Central memory CD8-positive, alpha-beta T cell (primary cell): ENCODE measurements at places on chromosomes 7 and 10.
A peak's percentile ranks its signal among the peaks of the same experiment; 100 is the strongest.

DNA sequence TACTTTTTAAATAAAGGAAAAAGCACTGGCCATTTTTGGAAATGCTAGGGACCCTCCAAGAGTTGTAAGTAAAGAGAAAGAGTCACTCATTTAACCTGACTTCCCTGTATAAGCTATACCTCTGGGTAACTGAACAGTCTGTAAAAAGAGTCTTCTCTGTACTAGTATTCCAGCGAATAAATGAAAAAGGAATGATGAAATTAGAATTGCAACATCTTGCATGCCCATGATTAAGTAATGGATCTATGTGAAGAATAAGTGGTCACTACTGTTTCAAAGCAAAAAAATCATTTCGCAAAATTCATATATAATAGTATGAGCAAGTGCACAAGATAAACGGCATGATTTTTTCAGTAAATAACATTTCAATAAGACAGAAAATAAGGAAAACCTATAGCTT, 116.8 kb downstream of the ZFAND4 start:
- DNase-seq: no peak

DNA sequence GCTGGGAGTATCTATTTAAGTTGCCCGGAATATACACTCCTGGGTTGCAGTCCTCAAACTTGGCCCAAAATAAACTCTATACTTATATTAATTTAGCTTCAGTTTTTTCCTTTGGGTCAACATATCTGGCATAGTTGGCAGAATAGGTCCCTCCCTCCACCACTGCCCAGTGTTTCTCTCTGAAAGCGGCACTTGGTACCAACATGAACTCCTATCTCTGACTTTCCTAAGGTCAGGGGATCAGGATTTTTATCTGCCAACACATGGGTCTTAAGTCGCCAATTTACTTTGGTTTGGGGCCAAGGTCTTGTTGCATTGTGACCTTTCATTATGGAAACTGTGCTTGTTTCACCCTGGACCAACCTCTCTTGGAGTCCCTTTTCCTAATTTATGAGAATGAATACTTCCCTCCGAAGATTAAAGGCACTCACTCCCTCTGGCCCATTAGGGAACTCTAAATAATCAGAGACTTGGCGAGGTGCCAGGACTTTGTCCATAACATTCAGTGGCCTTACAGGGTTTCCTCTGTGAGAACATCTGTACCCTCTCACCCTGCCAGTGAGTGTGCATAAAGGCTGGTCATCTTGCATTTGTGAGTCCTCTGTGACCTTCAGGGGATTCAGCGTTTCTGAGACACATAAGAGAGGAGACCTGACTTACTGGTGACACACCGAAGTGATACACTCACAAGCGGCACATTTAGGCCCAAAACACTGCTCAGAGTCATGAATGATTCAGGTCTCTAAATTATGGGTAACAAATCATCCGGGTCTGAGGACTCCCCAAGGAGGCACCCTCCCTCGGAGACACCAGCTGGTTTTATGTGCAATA, 19.7 kb upstream of the FKBP9 start:
- DNase-seq: no peak

DNA sequence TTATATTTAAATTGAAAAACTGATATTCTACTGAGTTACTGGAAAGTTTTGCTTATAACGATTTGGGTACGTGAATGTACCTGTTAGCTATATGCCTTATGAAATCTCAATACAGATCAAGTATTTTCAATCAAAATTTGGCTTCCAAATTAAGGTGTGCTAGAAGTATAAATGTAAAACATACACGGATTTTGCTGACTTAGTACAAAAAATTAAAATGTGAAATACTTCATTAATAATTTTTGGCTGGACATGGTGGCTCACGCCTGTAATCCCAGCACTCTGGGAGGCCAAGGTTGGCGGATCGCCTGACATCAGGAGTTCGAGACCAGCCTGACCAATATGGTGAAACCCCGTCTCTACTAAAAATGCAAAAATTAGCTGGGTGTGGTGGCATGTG, 11.7 kb downstream of the DNAJC1 start:
- no peak for DNase-seq

DNA sequence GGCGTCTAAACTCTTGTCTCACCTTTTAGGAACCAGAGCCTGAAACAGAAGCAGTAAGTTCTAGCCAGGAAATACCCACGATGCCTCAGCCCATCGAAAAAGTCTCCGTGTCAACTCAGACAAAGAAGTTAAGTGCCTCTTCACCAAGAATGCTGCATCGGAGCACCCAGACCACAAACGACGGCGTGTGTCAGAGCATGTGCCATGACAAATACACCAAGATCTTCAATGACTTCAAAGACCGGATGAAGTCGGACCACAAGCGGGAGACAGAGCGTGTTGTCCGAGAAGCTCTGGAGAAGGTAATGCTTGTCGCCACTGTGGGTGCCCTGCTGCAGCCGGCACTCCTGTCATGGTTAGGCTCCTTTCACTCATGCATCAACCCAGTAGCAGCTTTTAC, 113.1 kb downstream of the ZMYND11 start:
- DNase-seq: no peak

- no peak for DNase-seq
Observed at GRCh38 chr7:137396051-137396450, 52.5 kb upstream of the PTN start.

DNA sequence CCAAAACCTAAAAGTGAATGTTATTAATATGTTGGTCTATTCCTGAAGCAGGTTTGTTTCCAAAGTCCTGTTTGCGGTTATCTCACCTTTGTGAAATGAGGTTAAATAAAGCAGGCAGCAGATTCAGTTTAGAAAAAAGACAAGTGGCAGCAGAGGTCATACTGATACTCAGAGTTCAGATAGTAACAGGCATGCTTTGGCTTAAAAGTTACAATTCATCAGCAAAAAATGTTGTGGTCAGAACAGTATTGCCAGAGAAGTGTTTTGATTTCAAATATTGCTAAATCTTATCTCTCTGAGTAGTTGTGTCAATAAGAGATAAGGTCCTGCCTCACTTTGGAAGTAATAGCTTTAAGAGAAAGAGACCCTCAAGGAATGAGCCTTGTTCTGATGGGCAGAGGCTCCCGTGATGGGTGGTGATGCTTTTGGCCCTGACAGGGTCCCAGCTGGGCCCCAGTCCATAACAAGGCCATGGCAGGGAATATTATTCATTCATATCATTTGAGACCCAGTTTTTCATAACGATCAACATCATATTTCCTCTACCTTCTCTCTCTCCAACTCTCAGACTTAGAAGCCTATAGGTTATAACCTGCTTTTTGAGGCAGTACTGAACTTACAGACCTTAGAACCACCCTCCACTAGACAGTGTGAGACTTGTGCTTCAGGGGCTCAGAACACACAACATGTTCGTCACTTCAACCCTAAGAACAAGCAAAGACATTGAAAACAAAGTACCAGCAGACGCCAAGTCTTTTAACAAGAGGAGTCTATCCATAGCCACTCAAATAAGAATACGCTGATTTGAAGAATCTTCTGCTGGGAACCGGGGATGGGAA, 58.5 kb upstream of the AHR start:
- DNase-seq: no peak

DNA sequence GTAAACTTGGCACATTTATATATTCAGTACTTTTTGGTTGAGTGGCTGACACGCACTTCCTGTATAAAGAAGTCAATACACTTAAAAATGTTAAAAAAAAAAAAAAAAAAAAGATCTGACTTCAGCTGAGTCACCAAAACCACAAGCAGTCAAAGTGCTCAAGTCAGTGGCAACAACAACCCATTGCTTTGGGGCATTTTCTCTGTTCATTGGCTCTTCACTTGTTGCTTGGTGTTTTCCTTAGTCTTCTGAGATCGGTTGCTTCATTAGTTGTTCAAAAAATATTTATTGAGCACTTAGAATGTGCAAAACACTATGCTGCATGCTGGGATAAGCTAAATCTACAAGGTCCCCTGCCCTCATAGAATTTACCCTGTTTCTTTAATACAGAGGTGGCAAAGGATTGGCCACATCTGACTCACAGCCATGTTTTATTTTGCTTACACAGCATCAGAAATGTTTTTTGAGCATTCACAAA, 63.7 kb downstream of the ZNRF2 start:
- DNase-seq: peak; percentile 53

DNA sequence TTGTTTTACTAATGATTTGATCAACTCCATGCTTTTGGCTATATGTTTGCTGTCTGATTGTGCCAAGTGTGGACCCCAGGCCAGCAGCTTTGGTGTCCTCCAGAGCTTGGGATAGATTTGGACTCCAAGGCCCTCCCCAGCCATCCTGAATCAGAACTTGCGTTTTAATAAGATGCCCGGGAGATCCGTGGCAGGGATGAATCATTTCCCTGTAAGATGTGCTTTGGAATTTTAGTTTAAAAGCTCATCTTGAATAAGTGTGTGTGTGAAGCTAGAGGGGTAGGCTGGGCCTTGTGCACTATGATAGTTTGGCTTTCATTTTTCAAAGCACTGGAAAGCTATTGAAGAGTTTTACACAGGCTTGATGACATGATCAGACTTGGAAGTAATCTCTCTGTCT, 66.2 kb upstream of the SDK1 start:
- no peak for DNase-seq

DNA sequence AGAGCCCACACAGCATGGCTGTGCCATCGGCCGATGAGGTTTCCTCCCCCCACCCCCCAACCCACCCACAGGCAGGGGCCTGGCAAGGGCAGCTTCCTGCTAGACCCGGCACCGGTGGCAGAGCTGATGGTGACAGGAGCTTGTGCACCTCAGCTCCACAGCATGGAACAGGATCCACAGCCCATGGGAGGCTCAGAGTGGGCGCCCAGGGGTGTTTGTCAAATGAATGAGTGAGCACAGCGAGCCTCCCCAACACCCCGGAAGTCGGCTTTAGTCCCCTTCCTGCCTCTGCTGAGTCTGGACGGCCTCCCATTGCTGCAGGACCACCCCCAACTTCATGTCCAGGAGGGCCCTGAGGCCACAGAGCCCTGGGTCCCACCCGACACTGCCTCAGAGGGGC, 68.9 kb downstream of the PDGFA start:
- no peak for DNase-seq

GRCh38 chr10:17607060-17607459, 10.1 kb downstream of the HACD1 start:
- DNase-seq: no peak

GRCh38 chr10:4083509-4084003, 298.5 kb upstream of the KLF6 start:
- no peak for DNase-seq

GRCh38 chr10:77793831-77794230, 132.7 kb downstream of the DLG5 start:
- no peak for DNase-seq

- DNase-seq: no peak
Observed at GRCh38 chr7:66627151-66627681, 1.5 kb upstream of the KCTD7 start.

DNA sequence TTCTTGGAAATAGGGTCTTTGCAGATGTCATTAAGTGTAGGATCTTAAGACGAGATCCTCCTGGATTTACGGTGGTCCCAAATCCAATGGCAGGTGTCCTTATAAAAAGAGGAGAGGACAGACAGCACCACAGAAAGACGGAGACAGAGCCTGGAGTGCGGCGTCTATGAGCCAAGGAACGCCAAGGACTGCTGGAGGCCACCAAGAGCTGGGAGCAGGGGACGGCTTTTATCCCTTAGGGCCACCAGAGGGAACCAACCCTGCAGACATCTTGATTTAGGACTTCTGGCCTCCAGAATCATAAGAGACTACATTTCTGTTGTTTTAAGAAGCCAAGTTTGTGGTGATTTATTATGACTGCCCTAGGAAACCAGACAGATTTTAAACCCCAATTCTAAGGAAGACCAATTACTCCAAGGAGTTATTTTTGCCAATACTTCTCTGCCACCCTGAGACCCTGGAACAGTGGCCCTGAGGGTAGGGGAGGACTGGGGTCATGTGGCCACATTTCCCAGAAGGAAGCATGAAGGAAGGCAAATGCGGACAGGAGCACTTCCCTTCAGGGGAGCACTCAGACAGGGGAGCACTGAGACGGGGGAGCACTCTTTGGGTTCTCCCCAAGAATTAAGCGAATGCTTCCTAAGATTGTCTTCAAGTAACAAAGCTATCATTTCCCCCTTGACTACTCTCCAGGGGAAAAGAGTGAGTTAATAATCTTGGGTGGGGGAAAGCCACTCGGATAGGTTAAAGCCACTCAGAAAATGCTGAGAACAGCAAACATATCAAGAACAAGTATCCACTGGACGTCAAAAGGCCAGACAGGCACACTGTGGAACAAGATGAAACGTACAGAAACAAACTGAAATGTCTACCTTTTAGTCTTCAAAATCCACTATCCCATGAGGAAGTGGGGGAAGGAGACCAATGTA, 67.5 kb downstream of the CHST15 start:
- no peak for DNase-seq

DNA sequence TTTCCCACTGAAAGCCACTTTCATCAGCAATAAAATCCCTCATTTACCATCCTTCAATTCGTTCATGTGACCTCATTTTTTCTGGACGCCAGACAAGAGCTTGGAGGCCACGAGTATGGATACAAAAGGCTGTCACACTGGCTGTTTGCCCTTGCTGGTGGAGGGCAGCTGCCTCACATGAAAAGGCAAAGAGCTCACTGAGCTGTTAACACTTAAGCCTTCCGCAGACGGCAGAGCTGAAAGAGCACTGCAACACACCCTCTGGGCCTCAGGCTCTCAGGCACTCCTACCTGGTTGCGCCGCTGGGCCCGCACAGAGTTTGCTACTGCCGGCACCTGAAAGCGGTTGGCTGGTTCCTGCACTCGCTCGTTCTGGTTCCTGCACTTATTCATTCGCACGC, 193.5 kb downstream of the CFTR start:
- DNase-seq: no peak

GRCh38 chr7:121547544-121548092, 151.5 kb upstream of the FAM3C start:
- no peak for DNase-seq

DNA sequence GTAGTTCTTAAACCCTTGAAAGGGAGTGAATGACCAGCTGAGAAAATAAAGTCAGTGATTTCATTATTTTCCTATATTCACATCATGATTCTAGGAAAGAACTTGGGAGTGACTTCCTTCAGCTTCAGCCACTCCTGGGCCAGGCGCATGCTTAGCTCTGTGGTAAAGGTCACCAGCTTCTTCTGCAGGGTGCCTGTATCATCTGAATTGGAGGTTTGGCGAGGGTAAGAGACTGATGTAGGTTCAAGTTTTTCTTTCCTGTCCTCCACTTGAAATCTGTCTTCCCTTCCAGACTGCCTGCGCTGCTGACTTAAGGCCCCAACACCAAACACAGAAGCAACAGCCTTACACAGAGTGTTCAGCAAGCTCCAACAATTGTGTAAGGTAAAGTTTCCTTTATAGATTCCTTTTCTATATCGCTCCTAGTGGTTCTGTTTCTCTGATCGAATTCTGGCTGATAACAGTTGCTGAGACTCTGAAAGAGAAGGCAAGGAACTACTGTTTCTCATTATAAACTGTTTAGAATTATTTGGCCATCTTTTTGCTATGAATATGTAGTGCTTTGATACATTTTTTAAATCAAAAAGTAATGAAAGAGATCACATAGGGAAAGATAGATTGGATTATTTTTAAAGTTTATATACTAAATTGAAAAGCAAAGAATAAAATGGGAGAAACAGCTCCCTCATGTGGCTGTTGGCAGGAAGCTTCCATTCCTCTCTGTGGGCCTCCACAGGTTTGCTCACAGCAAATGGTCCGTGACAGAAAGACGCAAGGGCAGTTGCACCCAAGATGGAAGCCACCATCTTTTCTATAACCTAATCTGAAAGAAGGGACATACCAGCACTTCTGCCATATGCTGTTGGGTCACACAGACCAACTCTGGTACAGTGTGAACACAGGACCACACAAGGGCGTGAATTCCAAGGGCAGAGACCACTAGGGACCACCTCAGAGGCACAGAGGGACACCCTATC, 14.0 kb downstream of the GATAD1 start:
- DNase-seq: no peak
